ENCODE measurements at places on chromosomes 5 and 9. TPM values are rescaled to one million over a fixed set of nuclear protein-coding genes. Genes with fewer than 3 reads are reported as not detected.

FAM221B gene
- total RNA-seq: not detected

ZNF484 gene
- total RNA-seq: 8.9 TPM

LTC4S gene
- total RNA-seq: not detected

SPINK7 gene
- 37.3 TPM for total RNA-seq

PCDHGB3 gene
- 2.1 TPM for total RNA-seq

GPR150 gene
- 0.21 TPM for total RNA-seq
